ENCODE measurements at places on chromosomes 5 and 9.

DNA sequence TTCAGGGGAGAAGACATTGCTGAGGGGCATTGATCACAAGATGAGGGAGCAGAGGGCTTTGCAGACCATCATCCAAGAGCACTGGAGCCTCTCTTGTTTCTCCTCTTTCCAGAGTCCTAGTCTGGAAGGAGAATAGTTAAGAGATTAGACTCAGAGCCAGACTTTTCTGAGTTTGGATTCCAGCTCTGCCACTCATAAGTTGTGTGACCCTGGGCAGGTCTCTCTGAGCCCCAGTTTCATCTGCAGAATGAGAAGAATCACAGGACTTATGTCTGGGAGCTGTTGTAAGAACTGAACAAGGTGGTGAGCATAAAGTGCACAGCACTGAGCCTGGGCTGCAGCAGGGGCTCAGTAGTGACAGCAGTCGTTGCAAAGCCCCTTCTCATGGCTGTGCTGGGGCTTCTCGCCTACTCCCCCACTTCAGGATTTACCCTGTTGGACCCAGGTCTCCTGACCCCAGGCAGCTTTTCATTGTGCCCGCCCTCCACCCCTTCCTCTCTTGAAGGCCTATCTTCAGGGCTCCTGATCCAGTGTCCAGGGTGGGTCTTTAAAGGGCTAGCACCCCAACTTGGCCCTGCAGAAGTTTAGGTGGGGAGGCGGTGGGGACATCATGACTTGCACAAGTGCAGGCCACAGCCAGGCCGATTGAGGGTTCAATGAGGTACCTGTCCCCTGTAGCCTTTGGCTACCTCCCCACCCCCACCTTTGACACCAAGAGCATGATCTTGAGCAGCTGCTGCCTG lies 1.5 kb downstream of the SYNPO start:
- no peak for DNase-seq

DNA sequence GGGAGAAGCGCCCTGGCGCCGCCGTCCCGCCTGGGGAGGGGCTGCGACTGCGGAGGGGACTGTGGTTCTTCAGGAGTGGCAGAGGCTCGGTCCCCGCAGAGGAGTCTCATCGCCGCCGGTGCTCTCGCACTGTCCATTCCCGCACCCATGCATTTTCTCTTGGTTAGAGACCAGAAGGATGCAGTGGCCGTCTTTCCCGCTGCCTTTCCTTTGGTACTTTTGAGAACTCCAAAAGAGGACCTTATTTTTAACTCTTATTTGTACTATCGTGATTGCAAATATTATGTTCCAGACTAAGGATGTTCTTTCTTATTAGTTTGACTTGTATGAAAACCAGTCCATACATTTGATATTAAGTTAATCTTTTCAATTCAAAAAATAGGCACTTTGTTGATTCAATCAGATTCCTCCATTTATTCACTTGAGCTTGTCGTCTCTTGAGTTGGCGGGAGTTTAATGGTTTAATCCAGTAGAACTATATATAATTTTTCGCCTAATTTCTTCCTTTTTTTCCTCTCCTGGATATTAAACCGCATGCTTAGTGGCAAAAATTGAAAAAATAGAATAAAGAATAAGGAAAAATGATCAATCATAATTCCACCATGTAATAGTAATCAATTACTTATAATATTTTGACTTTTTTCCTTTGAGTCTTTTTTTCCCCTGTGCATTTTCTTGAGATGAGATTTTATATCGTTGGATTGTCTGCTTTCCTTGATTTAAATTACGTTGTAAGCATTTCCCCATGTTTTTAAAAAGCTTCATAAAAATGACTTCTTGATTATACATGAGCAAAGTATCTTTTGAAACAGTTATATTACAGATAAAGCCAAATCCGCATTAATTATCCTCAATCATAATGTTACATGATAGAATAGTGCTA lies 861 bp downstream of the ZFYVE16 start:
- peak; percentile 46 for DNase-seq

GRCh38 chr9:131125038-131125287 lies 423 bp upstream of the NUP214 start:
- DNase-seq: no peak

DNA sequence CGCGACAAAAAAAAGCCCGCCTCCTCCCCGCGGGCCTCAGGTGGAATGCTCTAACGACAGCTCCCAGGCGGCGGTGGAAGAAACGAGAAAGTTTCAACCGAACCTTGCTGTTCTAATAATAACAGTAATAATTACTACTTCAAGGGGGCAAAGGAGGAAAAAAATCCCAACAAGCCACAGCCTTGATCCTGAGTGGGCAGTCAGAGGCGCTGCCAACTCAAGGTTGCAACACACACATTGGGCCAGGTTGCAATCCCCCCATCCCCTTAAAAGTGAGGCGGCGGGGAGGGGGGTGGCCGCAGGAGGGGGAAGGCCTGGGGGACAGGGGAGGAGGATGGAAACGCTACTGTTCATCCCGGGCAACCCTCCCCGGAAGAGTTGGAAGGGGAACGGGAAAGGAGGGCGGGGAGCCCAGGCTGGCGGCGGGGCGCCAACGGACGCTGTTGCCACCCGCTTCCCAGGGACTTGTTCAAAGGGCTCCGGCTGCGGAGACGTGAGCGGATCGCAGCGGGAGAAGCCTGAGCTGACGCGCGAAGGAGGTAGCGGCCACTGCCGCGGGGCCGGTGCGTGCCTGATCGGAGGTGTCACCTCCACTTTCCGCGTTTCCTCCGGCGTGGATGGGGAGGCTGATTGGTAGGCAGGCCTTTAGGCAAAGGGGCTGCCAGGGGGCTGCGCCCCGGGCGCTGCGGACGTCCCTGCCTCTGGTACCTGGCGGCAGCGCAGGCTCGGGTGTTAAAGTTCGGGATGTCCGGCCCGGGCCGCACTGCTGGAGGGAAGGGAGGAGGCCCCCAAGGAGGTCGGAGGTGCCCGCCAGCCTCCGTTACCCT lies 647 bp downstream of the SMARCA2 start:
- DNase-seq: peak; percentile 24

DNA sequence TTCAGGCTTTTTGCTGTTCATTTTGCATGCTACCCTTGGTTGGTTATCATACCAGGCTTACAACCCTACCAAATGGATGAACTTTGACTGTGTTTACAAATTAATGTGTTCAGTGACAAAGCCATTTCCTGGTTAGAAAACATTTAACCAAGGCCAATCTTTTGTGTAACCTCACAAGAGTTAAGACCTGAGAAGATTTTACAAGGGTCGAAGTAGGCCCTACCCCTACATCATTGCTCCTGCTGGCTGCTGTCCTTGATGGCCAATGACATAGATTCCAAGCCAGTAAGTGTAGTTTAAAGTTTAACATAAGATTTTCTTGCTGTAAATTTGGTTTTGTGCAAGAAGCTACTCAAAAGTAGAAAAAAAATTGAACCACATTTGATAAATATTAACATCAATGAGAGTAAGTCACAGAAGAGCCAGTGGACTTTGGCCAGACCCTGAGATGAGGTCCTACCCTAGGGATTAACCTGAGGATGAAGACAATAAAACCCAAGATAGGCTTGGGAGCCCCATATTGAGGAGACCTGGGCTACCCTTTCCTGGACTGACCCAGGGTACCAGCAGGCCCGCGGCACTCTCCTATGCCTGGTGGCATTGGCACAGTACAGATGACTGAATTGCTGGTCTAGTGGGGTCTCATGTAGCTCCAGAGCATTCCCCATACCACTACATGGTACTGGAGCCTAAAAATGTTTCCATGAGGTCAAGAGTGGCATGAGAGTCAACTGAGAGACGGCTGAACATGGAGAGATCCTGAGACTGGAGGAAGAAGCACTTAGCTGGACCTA lies 8.3 kb downstream of the C1QTNF3 start:
- DNase-seq: no peak

Measured in fibroblast of upper back skin (primary cell).